ENCODE measurements at places on chromosomes 1 and 21.

DNA sequence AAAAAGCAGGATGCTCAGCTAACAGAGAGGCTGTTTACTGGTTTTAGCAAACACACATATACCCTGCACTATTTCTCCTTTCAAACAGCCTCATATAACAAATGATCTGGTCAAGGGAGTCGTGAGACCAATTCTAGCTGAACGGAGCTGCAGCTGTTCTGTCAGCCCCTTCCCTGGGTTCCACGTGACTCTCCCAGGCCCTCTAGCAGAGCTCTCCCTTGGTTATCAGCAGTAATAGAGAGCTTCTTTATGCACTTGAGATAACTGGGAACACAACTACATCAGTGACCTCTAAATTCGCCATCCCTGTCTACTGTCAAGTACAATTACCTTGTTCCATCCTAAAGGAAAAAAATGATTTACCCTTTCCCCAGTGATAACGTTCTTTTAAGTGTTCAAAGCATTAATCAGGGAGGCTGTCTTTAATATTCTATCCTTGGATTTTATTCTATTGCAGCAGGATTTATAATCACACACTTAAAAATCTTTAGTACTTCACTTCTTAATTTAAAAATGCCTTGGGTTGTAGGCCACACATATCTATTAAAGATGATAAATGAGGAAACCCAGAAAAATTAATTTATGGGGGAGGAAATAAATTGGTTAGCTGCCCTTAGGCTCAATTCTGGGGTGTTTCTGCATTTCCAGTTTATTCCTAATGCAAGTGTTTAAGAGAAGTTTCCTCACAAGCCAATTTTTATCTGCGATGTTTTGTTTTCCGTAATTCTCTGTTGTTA lies 28.2 kb downstream of the PTGER3 start:
- no peak for DNase-seq

- no peak for DNase-seq
Observed at GRCh38 chr1:213089924-213090677, 39.1 kb downstream of the RPS6KC1 start.

DNA sequence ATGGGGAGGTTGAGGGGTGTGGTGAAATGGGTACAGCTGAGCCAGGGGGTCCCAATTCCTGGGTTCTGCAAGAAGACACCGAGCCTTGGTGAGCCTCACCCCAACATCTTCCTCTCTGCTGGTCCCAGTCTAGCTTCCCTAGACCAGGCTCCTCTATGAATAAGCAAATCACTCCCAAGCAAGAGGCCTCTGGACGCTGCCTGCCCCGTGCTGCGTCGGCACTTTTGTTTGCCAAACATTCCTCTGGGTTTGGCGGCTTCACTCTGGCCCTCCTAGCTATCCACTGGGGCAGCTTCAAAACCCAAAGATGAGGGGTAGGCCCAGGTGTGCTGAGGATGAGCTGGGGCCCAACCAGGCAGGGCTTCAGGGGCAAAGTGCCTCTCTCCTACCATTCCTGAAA lies 137.1 kb upstream of the CD34 start:
- no peak for DNase-seq

- DNase-seq: no peak
Observed at GRCh38 chr1:6141592-6141991, 38.5 kb downstream of the CHD5 start.

DNA sequence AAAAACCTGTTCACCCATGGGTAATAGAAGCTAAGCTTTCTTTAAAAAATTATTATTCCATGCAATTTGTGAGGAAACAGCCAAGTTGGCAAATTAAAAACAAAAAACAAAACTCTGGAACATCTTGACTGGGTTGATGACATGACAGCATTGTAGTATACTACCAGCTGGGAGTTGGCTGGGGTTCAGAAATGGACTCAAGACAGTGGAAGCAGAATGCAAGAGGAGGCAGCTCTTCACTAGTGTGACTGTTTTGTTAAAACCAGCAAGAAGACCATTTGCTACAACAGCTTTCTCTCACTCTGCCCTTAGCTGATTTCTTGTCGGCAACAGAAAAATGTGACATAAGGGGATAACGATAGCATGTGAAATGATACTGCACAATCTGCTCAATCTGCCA lies 1298.9 kb upstream of the ADGRL4 start:
- no peak for DNase-seq

GRCh38 chr1:15295696-15296095 lies 48.7 kb downstream of the FHAD1 start:
- no peak for DNase-seq

DNA sequence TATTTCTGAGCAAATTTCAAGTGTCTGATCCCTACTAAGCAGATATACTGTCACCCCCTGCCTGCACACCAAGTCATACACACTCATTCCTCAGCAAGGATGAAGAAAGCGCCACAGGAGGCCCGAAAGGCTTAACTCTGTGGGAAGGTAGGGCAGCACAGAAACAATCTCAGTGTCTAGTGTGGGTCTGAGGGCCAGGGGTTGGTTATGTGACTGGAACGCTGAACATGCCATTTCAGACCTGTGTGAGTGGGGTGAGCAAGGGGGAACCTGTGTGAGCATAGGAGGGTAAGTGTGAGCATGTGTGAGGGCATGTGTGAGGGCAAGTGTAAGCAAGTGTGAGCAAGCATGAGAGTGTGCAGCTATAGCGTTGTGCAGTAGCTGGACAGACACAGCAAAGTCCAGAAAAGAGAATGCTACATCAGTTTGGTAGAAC lies 6.2 kb downstream of the ITPKB start:
- no peak for DNase-seq

DNA sequence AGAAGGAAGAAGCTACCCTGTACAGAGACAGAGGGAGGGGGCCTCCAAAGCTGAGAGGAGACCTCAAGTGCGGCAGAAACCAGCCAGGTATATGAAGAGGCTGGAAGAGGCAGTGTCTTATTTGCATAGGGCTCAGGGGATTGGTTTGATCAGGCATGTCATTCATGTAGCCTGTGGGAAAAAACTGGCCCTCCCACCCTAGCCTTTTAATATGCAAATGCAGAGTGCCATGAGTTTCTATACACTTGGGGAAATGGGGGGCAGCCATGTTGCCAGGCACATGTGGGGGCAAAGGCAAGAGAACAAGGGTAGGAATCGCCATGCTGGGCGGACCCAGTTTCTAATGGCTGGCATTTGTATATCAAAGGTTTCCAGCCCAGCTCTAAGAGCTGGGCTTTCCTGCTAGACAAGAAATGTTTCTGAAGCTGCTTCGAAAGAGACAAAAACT lies 172.7 kb downstream of the RASAL2 start:
- no peak for DNase-seq

DNA sequence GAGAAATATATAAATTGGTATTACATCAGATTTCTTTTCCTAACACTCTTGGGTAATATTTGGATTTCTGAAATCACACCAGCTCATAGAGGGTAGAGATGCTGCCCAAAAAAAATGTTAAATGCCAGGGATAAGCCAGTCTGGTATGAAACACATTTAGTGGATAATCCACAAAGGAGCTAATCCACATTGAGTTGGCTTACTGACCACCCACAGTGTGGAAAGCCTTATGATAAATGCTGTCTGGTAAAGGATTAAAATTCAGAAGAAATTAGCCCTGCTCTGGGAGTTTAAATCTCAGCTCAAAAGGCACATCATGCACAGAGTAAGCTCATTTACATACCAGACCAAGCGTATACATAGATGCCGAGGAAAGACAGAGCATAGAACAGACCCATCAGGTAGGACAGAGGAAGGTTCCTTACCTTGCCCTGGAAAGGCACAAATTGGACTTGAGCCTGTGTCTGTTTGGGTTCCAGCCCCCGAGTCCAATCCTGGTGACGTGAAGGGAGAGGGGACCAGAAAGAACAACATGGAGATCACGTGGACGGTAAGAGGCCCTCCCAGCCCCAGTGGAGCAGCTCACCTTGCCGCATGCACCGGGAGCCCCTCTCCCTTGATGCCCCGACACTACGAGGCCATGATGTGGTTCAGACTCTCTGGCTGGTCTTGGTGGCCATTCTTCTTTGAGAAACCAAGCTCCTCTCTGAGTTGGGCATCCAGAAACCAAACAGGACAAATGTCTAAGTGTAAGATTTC lies 62.9 kb upstream of the CNTN2 start:
- DNase-seq: no peak

DNA sequence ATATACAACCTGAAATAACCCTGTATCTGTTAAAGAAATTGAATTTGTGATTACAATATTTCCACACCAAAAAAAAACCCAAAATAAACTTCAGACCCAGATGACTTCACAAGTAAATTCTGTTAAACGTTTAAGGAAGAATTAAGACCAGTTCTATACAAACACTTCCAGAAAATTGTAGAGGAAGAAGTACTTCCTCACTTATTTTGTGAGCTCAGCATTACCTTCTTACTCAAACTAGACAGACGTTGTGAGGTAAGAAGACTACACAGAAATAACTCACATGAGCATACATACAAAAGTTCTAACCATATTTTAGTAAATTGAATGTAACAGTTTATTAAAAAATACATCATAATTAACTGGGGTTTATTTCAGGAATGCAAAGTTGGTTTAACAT lies 18.8 kb downstream of the RALGPS2 start:
- no peak for DNase-seq

- DNase-seq: peak; percentile 81
Observed at GRCh38 chr1:47175227-47175934, 14.5 kb downstream of the PDZK1IP1 start.

GRCh38 chr1:153542956-153543711 lies 2.4 kb upstream of the S100A5 start:
- DNase-seq: no peak

DNA sequence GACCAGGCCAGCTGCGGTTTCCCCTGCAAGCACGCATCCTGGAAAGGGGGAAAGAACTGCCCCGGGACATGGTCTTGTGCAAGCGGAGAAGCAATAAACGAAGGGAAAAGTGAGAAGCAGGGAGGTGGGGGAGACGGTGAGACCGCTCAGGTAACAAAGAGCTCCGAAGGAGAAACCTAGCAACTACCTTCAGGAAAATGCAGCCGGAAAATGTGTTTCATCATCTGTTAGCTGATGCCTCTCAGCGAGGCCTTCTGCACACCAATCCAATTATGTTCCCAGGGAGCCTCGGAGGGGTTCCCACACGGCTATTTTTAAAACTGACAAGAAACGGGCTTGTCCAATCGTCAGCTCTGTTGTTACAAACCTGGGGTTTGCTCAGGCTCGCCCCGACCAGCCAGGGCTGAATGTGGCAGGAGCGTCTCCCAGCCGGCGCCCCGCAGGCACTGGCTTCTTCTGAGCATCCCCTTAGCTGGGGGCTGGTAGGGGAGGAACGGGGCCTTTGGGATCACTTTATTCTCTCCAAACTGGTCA lies 3.4 kb downstream of the RIPK4 start:
- no peak for DNase-seq

DNA sequence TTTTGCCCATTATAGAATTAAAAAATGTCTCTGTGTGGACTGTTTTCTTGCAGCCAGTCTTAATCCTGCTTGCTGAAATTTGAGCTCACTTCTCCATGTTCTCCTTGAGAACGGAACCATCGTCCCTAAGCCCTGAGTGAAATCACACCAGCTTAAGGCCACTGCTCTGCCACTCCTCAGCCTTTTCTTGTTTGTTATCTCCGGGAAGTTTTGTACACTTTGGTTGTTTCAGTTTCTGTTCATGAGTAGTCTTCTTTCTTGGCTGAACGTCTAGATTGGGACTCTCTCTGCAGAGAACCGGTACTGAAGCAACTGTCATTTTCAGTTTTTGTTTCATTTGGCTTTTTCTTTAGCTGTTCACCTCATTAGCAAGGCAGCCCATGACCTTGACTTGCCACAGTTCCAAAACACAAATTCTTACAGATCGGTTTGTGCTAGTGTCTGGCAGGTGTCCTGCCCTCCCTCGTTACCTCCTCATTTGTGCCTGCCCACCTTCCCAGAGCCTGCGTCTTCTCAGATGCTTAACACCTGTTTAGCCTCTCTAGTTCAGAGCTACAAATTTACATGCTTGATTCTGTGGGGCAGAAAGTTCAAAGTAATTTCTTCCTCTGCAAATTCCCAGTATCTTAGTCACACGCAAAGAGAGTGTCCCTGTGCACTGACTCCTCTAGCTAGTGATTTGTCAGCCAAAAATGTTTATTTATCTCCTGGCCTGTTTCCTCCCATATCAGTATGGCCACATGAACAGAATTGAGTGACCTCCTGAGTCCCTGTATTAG lies 12.4 kb downstream of the PSEN2 start:
- no peak for DNase-seq

GRCh38 chr1:23614032-23614660 lies 54.8 kb upstream of the ID3 start:
- no peak for DNase-seq

DNA sequence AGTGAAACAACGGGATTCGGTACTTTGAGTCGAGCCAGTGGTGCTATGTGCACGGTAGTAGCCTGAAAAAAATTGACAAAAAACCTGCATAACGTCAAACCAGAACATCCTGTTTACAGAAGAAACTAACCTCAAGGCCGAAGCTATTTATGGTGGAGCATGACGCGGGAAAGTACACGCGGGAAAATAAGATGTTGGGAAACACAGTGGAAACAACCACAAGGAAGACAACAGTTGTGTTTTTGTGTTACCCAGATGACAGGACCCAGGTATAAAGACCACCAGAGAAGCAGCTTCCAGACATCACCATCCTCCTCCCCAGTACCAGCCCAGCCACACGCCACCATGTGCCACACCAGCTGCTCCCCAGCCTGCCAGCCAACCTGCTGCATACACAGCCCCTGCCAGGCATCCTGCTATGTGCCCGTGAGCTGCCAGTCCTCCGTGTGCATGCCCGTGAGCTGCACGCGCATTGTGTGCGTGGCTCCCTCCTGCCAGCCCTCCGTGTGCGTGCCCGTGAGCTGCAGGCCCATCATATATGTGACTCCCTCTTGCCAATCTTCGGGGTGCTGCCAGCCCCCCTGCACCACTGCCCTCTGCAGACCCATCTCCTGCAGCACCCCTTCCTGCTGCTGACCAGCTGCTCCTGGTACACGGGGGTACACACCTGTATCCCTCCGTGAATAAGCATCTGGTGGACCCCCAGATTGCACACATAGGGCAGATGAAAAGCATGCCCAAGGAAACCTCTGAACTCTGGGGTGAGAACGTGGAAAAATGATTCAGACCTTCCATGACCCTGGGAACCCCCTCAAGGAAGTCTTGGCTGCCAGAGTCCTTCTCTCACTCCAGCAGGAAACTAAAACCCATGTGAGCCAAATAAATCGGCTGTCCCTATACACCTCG lies at the start of gene KRTAP12-3:
KRTAP12-3 (plus strand) TSS at position 298 of the 906 bp plus-strand sequence; CDS start at position 346, 48 bp downstream.
- DNase-seq: no peak

DNA sequence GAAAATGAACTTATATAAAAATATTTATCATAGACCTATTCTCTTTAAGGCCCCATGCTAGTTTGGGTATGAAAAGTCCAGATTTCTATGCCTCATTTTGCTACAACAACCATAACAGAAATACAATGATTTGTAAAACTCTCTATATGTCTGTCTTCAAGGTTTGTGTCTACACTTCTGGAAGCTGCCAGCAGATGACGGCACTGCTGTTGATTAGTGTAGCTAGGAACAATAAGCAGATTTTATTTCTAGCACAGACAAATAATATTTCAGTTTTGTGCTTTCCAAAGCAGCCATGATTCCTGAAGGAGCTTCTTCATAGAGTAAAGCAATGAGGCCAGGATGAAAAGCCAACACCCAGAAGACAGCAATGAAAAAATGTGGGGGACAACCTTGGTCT lies 779.6 kb upstream of the ADGRL2 start:
- DNase-seq: no peak

Measured in dermis blood vessel endothelial cell (primary cell).